ENCODE measurements at places on chromosomes 12 and 14. TPM values are rescaled to one million over a fixed set of nuclear protein-coding genes. Genes with fewer than 3 reads are reported as not detected.
A peak's percentile ranks its signal among the peaks of the same experiment; 100 is the strongest.

Gene C12orf42
- not detected for total RNA-seq

Gene ANO2
- not detected for total RNA-seq

Gene LRIG3
- total RNA-seq: 11.1 TPM

GRCh38 chr12:129563266-129563665 lies 340.6 kb downstream of the TMEM132D start:
- DNase-seq: no peak

- peak; percentile 33 for DNase-seq
Measured at GRCh38 chr14:59632381-59632780, 55.8 kb upstream of the CCDC175 start.

GRCh38 chr14:100106250-100107112 lies 41.3 kb downstream of the EVL start:
- DNase-seq: no peak
